ENCODE measurements at places on chromosomes 11 and 22.

DNA sequence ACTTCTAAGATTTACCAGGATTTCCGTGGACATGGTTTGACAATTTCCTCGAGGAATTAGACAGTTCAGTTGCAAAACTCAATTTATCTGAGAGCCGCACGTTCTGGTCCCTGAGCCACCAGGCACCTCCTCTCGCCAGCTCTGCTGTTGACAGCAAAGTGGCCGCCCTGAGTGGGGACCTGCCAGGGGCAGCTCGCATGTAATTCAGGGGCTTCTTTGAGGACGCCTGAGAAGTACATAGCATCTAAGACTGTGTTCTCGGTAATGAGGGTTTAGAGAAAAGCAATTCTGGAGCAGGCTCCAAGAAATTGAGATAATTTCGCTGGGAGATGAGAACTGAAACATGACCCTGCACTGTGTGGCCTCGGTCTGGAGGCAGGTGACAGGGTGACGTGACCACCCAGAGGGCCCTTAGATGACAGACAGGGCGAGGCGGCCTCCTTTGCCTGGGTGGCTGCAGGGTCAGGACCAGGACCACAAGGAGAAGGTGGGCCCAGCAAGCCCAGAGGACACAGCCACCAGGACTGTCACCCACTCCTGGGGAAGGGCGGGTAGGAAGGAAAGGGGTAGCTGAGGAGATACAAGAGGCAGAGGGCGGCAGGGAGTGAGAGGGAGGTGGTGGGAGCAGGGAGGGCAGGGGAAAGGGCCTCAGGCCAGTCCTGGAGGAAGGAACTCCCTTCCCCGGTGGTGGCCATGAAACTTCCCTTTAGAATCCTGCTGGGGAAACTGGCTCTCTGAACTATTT, 55.0 kb downstream of the RTL6 start:
- no peak for DNase-seq

DNA sequence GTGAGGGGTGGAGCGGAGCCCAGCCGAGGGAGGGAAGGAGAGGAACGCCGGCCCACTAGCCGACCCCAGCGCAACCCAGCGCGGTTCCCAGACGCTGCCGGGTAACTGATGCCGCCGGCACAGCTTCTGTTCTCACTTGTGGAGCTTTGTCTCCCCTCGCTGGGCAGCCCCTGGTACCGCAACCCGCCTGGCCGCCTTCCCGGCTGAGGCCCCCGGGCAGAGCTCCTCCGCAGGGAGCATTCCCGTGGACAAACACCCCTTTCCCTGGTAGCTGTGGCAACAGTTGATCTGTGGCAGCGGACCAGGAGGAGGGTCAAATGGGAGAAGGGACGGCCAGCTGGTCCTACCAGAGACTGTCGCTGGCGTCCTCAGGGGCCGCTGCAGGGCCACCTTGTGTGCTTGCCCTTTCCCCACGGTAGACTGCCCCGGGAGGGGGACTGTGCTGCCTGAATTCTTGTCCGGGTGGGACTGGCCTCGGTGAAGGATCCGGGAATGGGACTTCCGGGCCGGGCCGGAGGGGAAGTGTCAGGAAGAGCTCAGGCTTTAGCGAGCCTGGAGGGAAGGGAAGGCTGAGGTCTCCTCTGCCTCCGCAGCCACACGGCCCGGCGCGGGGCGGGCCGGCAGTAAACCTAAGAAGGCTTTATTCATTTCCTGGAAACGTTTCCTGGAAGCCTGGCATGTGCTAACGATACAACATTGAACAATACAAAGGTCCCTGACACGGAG, 468.0 kb downstream of the OPCML start:
- peak; percentile 93 for DNase-seq

DNA sequence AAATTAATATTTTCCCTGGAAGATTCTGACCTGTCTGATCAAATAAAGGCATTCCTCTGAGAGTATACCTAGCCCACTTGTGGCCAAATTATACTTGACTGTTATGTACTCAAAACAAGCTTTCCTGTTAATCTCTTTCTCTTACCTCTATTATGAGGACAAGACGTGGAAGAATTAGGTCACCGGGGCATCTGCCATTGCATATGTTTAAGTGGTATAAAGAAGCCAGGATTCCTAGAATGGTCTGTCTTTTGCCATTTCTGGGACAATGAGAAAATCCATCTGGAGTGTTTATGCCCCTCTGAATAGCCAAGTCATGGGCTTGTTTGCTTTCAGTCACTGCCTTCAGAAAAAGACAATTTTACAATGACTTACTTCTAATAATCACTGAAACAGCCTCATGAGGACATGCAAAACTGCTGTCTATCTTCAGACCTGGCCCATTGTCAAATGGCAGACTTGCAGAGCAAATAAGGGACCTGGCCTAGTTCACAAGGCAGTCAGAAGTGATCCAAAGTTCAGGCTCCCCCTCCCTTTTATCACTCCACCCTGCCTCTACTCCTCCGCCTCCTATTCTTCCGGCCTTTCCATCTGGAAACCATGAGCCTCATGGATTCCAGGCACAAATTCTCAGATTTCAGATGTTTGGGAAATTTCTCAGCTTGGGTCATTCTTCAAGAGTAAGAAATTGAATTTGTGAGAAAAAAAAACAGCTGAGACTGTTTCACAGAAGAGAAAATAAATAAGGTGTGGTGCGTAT, 128.1 kb upstream of the LDLRAD3 start:
- peak; percentile 52 for DNase-seq

DNA sequence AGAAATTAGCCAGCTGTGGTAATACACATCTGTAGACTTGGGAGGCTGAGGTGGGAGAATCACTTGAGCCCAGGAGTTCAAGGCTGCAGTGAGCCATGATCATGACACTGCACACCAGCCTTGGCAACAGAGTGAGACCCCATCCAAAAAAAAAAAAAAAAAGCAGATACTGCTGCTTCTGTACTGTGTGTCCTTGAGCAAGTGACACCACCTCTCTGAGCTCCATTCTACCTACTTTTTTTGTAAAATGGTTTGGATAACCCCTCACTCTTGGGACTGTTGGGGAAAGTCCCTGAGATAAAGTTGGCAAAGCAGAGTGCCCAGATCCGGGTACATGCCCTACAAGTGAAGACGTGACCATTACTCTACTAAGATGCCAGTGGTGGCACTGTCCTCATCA, 2.7 kb downstream of the SEC14L3 start:
- DNase-seq: no peak

DNA sequence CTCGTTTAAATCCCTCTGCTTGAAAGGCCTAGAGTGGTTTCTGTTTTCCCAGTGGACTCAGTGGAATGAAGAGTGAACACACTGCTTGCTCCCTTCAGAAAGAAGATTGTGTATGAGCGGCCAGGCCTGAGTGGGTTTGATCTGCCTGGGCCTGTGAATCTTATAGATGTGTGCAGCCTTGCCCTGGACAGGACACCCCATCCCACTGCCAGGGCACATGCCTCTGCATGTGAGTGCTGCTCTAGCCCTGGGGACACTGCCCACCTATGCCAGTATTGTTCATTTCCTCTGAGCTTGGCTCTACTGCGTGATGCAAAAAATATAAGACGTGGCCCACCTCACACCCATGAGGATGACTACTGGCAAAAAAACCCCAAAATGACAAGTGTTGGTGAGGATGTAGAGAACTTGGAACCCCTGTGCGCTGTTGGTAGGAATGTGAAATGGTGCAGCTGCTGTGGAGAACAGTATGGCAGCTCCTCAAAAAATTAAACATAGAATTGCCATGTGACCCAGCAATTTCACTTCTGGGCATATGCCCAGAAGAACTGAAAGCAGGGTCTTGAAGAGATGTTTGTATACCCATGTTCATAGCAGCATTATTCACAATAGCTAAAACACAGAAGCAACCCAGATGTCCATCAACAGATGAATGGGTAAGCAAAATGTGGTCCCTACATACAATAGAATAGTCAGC, 27.3 kb upstream of the NECTIN1 start:
- DNase-seq: no peak

GRCh38 chr11:19658344-19658743, 54.3 kb upstream of the NAV2 start:
- DNase-seq: no peak

- DNase-seq: no peak
Observed at GRCh38 chr11:69822676-69823494, 3.7 kb upstream of the FGF3 start.

GRCh38 chr22:22825213-22825593, 62.4 kb upstream of the IGLL5 start:
- no peak for DNase-seq

DNA sequence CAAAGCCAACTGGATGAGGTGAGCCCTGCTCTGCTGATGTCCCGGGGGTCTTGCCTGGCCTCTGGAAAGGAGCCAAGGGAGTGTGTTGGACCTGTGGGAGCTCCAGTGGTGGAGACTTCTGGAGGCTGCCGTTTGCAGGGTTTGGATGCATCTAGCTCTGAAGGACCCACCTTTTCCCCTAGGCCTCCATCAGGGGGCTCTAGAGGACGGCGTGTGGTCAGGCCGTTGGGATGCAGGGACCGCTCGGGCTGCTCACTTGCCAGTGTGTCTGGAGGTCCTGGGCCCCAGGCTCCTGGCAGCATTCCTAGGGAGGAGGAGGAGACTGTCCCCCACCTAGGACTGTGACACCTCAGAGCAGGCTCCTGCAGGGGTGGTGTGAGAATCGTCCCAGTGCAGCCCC, 58.3 kb downstream of the PRDM11 start:
- no peak for DNase-seq

- DNase-seq: no peak
Observed at GRCh38 chr11:13429836-13430235, 33.2 kb downstream of the BTBD10 start.

DNA sequence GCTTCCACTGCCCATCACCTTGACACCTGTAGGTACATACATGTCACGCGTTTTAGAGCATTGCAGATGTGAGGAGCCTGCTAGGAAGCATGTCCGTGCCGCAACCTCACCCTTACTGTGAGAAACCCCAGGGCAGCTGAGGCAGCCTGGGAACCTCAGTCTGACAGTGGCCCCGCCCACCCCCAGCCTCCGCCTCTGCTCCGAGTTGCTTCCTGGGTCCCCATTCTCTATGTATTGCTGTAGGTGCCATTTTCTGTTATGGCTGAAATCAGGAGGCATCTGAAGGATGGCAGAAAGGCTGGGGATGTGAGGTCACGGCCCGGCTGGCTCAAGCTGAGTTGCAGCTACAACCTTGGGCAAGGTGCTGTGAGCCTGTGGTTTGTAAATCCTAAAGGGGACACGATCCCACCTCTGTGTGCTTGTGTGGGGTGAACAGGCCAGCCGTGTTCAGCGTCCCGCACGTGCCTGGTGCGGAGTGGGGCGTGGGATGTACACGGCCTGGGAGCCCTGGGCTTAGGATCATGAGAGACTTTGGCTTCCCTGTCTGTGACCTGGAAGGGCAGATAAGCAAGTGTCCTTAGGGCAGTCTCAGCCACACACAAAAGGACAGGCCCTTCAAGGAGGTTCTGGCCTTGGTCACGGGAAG, 102.7 kb downstream of the PHF21B start:
- no peak for DNase-seq

GRCh38 chr22:28904211-28904896, 21.0 kb downstream of the ZNRF3 start:
- no peak for DNase-seq

- DNase-seq: no peak
Observed at GRCh38 chr11:109511598-109511997, 89.6 kb downstream of the C11orf87 start.

DNA sequence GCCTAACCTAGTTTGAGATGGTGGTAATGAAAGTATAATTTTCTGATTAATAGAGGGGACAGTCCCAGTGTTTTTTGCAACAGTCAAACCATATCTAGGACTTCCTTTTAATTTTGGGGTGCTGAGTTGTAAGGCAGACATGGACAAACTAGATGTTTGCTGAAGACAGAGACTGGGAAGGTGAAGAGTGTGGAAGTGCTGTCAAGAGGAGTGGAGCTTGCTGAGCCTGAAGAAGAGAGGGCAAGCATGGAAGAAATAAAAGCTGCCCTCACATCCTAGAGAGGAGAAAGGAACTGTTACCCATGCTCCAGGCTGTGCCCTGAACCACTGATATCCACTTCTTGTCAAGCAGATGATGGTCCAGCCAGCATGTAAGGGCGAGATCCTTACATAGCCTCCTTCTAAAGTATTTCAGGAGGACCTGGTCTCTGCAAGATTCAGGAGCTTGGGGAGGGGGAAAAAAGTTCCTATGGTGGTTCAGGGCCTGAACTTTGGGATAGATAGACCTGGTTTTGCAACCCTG, 51.4 kb downstream of the PRR5L start:
- no peak for DNase-seq

- no peak for DNase-seq
Observed at GRCh38 chr11:43894546-43894945, 13.9 kb downstream of the ALKBH3 start.

GRCh38 chr11:106381895-106382294, 304.4 kb downstream of the AASDHPPT start:
- DNase-seq: no peak

DNA sequence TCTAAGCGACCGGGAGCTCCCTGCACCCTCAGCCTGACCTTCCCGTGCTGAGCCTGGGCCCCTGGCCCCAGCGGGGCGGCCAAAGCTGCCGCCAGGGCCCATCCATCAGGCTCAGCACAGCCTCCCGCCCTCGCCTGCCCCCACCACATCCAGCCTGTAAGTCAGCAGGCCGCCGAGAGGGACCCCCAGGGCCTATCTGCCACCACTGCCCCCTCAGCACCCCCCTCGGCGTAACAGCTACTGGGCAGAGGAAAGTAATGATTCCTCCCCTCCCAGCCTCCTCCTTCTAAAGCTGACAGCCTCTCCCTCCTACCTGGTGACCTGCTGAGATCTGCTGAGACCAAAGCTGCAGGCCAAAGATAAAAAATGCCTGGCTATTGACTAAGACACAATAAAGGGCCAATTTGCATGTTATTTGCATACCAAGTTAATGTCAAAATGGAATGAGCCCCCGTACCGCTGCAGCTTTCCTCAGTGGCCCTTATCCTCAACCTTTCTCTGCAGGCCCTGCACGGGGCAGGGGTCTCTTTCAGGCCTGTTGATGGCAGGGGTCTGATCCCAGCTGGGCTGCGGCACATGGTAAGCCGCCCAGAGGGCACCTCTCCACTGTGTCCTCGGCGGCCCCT, 51.6 kb downstream of the RPUSD4 start:
- DNase-seq: no peak

- peak; percentile 20 for DNase-seq
Observed at GRCh38 chr11:8760896-8761295, 78.3 kb downstream of the RPL27A start.

DNA sequence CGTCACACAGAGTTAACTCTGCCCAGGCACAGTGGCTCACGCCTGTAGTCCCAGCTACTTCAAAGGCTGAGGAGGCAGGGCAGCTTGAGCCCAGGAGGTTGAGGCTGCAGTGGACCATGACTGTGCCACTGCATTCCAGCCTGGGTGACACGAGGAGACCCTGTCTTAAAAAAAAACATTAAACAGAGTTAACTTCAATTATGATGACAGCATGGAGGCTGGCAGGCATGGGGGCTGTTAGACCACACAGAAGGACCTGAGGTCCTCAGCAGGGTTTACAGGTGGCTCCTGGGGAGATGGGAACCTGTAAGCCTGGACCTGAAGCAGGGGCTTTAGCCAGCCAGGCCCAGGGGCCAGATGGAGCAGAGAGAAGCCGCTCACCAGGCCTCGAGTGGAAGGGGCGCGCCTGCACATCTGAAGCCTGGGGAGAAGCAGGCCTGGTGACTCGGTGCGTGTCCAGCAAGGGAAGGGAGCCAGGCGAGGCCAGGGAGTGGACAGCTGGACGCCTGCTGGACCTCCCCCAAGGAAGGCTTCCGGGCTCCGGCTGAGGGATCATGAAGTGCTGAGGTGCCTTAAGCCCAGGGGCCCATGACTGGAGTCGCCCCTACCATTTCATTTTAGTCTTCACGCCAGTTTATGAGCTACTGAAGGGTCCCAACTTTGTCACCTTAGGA, 25.3 kb downstream of the RPUSD4 start:
- no peak for DNase-seq
